Urothelium cell line (cell line): ENCODE measurements at places on chromosomes 1 and 21.

GRCh38 chr1:92482665-92483609 lies 3.8 kb downstream of the GFI1 start:
- DNase-seq = no peak

DNA sequence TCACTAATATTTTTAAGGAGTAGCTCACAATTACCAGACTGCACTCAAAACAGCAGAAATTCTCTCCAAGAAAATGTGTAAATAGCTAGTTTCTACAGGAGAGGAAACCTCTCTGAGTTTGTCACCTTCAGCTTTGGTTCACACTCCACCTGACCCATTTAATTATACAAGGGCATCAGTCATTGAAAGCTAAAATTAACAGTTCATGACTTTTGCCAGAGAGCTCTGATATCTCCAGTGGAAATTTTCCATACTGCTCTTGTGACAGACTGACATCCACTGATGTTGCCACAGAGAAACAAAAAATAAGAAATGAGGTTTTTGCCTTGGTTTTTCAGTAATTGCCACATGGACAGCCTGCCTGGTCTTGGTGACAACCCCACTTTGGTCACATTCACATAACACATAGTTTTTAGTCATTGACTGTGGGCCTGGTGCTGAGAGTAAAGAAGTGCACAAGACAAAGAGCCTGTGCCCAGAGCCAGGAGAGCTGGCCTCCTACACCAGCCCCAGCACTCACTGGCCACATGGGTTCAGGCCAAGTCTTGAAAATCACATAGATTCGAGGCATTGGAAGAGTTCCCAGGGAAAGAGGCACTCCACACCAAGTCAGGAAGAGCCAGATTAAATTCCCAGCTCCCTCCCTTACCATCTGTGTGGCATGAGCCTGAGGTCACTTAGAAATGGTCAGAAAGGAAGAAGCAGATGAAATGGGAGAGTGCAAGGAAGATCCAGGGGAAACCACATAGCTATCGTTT lies 13.8 kb upstream of the SIM2 start:
- DNase-seq = no peak

- no peak for DNase-seq
Observed at GRCh38 chr1:42003433-42003832, 84.7 kb upstream of the HIVEP3 start.

DNA sequence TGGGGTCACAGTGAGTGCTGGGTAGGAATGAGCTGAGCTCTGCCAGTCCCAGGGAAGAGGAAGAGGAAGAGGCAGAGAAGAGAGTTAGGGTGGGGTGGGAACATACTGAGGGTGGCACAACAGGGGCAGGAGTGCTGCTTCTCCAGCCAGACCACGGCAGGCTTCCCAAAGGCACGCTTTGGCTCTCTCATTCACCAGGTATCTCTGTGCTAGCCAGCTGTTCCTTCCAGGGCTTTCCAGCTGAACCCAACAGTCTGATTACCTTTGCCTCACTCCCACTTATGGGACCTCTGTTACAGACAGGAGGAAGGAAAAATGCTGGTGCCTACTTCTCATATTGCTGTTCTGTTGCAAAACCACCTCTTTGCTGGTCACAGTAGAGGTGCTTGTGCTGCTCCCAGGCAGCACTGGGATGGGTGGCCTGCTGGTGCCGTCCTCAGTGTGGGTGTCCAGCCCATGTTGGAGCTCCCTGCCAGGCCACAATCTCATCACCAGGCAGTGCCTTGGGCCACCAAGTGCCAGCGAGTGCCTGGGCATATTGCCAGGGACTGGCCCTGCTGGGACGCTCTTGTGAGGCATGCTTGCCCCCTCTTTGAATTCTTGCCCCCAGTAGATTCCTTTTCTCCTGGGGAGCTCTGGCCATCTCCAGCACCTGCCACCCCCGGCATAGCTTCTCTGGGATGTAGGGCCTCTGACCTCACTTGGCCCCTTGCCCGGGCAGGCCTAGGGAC lies 2.1 kb downstream of the ADORA1 start:
- DNase-seq = no peak

GRCh38 chr21:34227386-34227852 lies 136.4 kb upstream of the KCNE2 start:
- DNase-seq = peak; percentile 9
